Kidney epithelial cell (primary cell): ENCODE measurements at places on chromosomes 4 and X. TPM values are rescaled to one million over a fixed set of nuclear protein-coding genes. Genes with fewer than 3 reads are reported as not detected.

- DNase-seq = no peak
Observed at GRCh38 chrX:118974088-118974907, at the start of gene LONRF3. Gene LONRF3 (plus strand): TSS chrX:118974618. CDS start chrX:118974781, 163 bp downstream.

DNA sequence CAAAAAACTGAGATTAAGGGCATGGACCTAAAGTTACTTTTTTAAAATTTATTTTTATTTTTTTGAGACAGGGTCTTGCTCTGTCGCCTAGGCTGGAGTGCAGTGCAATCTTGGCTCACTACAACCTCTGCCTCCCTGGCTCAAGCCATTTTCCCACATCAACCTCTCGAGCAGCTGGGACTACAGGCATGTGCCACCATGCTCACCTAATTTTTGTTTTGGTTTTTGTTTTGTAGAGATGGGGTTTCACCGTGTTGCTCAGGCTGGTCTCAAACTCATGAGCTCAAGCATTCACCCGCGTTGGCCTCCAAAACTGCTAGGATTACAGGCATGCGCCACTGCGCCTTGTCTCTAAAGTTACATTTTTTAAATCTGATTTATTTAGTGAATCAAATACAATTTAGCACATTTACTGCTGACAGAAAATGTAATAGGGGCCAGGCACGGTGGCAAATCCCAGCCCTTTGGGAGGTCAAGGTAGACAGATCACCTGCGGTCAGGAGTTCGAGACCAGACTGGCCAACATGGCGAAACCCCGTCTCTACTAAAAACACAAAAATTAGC is 38.3 kb downstream of the GUCY1A1 start:
- no peak for DNase-seq

DNA sequence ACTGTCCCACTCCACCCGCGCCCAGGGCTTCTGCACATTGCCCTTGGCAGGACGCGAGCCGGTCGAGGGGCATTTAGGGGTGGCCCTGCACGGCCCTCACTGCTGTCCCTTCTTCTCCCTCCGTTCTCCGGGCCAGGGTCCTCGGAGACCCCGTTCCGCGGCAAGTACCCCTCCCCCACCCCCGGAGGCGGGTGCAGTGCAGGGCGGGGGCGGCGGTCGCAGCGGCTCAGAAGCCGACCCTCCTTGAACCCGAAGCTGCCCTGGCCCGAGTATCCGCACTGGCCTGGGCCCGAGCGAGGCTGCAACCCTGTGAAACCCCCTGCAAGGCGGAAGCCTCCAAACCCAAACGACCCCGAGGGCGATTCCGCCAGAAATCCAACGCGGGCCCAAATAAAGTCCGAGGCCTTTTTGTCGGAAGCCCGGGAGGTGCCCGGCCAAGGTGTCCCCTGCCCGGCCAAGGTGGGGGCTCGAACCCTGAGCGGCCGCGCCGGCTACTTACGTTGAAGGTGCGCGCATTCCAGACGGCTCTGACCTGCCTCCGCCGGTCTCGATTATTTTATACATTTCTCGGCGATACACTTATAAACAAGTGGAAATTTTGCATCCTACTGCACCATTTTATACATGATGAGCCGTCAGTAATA is 53.1 kb upstream of the TMEM33 start:
- no peak for DNase-seq

DNA sequence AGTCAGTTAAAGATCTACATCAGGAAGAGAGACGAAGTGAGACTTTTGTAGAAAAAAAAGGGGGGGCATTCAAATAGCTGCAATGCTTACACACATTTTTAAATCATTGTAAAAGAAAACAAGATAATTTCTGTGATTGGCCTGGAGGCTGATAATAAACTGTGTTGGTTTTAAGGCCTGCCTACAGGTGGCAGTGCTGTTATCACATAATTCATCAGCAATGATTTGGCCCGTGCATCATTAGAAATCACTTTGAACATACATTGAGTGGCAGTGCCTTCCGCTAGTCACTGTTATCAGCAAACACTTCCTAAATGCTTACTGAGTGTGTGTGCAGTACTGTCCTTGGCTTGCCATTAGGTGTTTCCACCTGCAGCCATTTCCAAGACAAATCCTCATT is 831.9 kb downstream of the TRIML1 start:
- no peak for DNase-seq

GRCh38 chr4:22686141-22686540 is 6.6 kb upstream of the GBA3 start:
- DNase-seq = no peak

- no peak for DNase-seq
Observed at GRCh38 chr4:103482471-103482870, 237.3 kb downstream of the TACR3 start.

GABRG1 gene
- total RNA-seq = not detected in 2 replicates

NDP gene
- total RNA-seq = not detected in 2 replicates

GRCh38 chr4:3790006-3790561 is 23.9 kb downstream of the ADRA2C start:
- no peak for DNase-seq

AFP gene
- total RNA-seq = not detected in 2 replicates

GRCh38 chr4:98242063-98242462 is 19.1 kb upstream of the RAP1GDS1 start:
- DNase-seq = no peak

EFHC2 gene
- total RNA-seq = 0.71 TPM in 1 of 2 replicates, not detected in the other

DNA sequence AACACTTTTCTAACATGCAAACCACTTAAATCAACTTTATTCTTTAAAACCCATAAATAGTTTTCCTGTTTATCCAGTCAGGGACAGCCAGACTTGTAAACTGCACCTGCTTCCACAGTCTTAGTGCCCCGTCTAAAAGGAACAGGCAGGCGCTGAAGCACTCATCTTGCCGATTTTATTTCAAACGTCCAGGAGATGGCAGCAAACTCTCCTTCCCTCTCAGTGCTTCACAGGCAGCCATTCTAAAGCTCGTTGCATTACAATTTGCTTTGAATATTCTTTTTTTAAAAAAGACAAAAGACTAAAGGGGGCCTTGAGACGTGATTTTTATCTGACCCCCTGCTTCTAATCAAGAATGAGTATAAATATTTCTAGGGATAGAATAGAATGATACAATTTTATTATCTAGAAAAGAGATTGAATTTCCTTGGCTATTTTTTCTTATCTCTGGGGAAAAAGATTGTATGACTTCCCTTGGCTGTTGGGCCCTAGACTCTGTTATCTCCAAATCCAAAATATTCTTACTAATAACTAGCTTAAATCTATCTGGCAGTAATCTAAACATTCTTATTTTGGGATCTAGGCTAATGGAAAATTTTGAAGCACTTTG is 93.6 kb upstream of the MYOZ2 start:
- DNase-seq = peak; percentile 29

GRCh38 chr4:92969650-92970379 is 666.0 kb downstream of the GRID2 start:
- DNase-seq = peak; percentile 93

GRCh38 chr4:100590325-100590724 is 72.5 kb upstream of the EMCN start:
- peak; percentile 5 for DNase-seq

DNA sequence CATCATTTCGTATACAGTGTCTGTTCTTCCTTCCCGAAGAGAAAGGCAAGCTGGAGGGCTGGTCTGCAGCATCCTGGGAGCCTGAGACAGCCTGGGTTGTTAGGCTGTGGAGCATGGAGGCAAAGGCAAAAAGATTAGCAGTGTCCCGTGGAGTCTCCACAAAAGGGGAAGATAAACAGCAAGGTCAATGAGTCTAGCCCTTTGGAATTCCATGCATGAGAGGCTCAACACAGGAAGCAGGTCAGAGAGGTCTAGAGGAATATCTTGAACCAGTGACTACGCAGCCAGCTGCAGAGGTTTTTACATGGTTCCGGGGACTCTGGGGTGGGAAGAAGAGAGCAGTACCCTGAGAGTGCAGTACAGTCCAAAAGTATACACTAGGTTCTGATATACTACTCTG is 12.2 kb upstream of the MCF2 start:
- DNase-seq = peak; percentile 47

LRBA gene
- 83.5 and 85.2 TPM in 2 replicates for total RNA-seq

CXCL13 gene
- total RNA-seq = not detected in 2 replicates

DNA sequence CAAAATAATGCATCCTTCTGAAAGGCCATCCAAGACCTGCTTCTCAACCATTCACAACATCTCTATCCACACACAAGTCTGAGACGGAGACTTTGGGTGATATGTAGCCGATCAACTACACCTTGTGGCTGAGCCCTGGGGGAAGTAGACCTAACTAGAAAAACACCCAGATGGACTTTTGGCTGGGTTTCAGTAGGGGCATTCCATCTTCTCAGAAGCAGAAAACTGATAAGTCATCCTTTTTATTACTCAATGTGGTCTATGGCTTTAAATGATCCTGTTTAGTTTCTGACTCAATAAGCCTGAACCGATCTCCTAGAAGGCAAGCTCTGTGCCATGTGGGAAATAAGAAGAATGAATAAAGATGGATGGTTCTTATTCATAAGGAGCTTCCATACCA is 82.5 kb upstream of the AFF2 start:
- no peak for DNase-seq
